HEK293T (cell line): ENCODE measurements at places on chromosomes 11 and 22.
A peak's percentile ranks its signal among the peaks of the same experiment; 100 is the strongest.

DNA sequence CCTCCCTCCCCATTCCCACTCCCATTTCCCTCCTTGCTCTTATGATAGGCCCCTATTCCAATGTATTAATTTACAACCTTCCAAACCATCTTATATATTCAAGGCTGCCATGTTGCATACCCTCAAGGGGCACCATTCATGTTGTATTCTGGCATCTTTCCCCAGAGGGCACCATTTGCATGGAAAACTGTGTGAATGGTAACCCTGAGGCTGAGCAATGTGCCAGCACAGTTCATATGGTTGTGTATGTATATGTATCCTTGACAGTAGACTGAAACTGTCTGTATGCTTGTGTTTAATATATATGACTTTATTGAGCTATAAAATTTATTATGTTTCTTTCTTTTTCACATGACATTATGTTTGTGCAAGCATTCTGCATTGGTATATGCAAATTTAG is 7.3 kb downstream of the RASSF10 start:
- DNase-seq = no peak

DNA sequence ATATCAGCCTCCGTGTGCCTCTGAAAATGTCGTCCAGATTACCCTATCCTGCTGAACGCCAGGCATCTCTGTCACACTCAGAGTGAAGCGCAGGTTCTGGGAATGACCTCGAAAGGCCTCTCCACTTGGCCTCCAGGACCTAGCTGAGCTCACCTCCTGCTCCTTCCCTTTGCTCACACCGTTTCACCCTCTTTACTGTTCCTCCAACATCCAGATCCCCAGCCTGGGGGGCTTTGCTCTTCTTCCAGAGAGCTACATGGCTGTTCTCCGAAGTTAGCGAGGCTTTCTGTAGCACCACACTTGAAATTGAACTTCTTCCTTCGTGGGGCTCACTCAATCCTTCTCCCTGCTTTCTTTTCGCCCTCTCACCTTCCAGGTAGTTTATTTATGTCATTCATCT is 27.9 kb downstream of the GLB1L2 start:
- no peak for DNase-seq

- DNase-seq = no peak
These were observed 9.1 kb downstream of the PIWIL4 start for GRCh38 chr11:94576306-94576705.

GRCh38 chr11:70845591-70846041 is 406.8 kb downstream of the SHANK2 start:
- DNase-seq = no peak

GRCh38 chr11:119323532-119324033 is 6.7 kb upstream of the MCAM start:
- peak; percentile 71 for DNase-seq
